ENCODE measurements at places on chromosomes 11 and 22. TPM values are rescaled to one million over a fixed set of nuclear protein-coding genes. Genes with fewer than 3 reads are reported as not detected.
A peak's percentile ranks its signal among the peaks of the same experiment; 100 is the strongest.

- peak; percentile 89 for DNase-seq
Observed at GRCh38 chr11:67504950-67505581, at the start of gene PITPNM1. Gene PITPNM1 (minus strand): TSS chr11:67505363. CDS start chr11:67504180, 1,183 bp downstream.

Gene GRM5
- not detected for total RNA-seq

DNA sequence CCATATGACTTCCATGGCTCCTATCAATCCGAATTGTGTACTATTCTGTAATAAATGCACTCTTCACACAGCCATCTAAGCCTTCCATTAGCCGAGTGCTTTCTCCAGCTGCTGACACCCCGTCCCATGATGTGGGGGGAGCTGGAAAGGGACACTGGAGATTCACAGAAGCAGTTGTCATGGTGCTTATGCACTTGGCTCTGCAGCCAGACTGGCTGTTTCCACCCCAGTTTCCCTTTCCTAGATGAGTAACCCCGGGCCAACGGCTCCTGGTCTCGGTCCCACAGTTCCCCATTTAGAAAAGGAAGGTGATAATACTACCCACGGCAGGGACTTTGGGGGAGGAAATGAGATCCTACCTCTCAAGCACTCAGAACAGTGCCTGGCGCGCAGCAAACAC is 244.9 kb upstream of the SYN3 start:
- no peak for DNase-seq

DNA sequence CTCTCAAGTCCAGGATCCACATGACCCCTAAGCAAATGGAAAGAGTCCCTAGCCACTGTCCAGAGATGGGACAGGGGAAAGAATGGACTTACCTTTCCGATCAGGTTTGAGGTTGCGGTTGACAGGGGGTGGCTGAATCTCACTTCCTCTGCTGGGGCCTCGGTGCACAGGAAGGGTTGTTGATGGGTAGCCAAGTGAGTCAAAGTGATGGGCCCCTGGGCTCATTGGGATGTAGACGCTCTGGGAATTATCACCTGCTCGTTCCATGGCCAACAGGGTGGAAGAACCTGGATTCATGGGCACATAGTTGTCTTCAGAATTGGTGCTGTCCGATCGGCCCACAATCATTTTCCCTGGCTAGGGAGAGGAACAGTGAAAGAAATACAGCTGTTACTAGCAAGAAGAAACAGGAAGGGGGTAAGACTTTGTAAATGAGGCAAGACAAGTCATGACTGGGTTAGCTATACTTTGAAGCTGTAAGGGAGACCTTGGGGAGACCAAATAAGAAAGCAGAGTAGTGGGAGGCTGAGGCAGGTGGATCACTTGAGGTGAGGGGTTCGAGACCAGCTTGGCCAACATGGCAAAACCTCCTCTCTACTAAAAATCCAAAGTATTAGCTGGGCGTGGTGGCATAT is 34.7 kb downstream of the USP35 start:
- DNase-seq: no peak

Gene HBG1
- total RNA-seq: not detected

GRCh38 chr11:17414317-17414737 is 25.9 kb upstream of the KCNJ11 start:
- DNase-seq: peak; percentile 27

- no peak for DNase-seq
Observed at GRCh38 chr11:118975771-118976709, 4.5 kb downstream of the FOXR1 start.

Gene TMEM191C
- total RNA-seq: 6.0 TPM

Gene OR2AG1
- total RNA-seq: not detected

GRCh38 chr22:37607010-37607934 is 1.4 kb upstream of the GGA1 start:
- peak; percentile 95 for DNase-seq

Measured in transverse colon (tissue), 4 donors.